ENCODE measurements at places on chromosomes 12 and 14.

- no peak for DNase-seq
Observed at GRCh38 chr14:97298331-97298730, 501.1 kb downstream of the VRK1 start.

GRCh38 chr12:66500091-66500490 lies 178.8 kb downstream of the GRIP1 start:
- DNase-seq = no peak

DNA sequence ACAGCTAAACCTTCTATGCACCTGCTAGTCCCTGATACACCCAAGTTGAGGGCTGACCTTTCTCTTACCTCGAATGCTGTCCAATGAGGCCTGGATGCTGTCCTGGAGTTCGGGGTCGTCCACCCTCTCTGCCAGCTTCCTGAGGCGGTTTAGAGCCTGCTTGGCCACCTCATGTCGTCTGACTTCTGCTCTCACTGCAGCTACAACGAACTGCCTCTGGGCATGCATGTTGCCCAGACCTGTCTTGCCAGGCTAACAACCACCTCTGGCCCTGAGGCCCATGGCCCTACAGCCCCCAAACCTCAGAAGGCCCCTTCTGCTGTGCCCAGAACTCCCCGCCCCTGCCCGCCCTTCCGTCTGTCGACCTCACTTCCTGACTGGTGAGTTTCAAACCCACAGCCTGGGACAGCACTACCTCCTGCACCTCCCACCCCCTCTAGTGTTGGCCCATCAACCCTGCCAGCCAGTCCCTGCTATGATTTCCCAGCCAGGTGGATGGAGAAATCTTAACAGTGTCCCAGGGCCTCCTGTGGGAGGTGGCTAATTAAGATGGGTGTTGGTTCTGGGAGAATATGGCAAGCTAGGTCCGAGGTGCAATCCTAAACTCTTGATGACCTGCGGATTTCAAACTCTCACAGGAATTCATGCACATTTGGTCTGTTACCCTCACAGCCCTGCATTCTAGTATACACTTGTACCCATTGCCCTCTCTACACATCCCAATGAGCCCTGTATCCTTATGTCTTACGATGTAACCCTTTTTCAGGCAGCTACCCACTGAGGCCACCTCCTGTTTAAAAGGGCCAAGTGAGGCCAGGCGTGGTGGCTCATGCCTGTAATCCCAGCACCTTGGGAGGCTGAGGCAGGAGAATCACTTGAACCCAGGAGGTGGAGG lies 2.7 kb upstream of the TSPAN31 start:
- DNase-seq = peak; percentile 68

GRCh38 chr12:14138495-14138894 lies 157.1 kb upstream of the GRIN2B start:
- no peak for DNase-seq

DNA sequence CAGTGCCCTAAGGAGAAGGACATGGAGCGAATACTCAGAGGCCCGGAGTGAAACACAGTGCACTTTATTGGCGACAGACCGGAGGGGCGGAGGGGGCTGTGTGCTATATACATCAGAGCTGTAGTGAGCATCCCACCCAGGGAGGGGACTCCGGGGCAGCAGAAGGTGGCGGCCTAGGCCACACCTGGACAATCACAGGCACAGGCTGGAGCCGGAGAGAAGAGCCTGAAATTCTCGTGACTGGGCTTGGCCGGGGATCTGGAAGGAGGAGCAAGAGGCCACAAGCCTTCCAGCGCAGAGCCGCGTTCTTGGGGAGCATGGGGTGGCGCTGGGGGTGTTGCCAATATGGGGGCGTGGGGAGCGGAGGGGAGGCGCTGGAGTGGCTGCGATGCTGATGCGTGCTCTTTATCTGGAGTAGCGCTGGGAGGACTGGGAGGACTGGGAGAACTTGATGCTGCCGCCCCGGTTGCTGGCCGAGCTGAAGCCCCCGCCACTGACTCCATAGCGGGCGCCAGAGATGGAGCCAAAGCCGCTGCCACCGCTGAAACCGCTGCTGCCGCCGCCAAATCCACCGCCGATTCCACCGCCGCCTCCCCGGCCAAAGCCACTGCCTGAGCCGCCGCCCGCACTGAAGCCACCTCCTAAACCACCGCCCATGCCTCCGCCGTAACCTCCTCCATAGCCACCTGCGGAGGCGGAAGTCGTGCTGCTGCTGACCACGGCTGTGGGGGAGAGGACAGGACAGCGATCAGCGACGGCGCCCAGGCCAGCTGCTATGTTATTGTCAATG lies 6.1 kb downstream of the KRT3 start:
- no peak for DNase-seq

- DNase-seq = no peak
Observed at GRCh38 chr14:104655128-104655848, 34.1 kb upstream of the INF2 start.

GRCh38 chr12:162467-163307 lies 51.3 kb downstream of the SLC6A12 start:
- DNase-seq = no peak

GRCh38 chr14:64438181-64438841 lies 27.0 kb upstream of the AKAP5 start:
- no peak for DNase-seq

- no peak for DNase-seq
Observed at GRCh38 chr14:24845851-24846250, 204.1 kb downstream of the STXBP6 start.

GRCh38 chr12:15868186-15868585 lies 14.0 kb upstream of the STRAP start:
- no peak for DNase-seq

- no peak for DNase-seq
Observed at GRCh38 chr12:111942557-111942956, 70.4 kb downstream of the TMEM116 start.

DNA sequence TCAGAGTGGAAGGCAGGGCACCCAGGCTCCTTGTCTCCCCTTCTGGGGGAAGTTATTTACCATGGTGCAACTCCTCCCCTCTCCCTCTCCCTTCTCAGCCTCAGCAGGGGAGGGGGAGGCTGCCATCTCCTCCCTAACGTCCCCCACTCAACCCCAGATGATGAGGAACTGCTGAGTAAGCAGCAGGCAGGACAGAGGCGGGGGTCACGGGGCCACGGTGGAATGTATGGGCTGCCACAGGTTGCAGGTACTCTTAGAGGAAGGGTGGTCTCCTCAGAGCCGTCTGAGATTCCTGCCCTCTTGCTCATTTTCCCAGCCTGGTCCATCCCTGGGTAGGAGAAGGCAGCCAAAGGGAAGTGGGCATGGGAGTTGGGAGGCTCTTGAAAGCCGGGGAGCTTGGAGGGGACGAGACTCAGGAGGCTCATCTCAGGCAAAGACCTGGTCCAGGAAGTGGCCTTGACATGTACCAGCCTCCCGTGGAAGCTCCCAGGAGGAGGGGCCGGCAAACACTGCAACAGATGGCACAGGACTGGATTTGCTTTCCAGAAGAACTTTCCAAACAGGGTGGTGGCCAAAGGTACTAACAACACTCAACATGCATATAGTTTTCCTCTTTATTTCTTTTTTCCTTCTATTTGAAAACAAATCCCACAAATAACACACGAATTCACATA lies 19.0 kb downstream of the RIN3 start:
- DNase-seq = no peak

DNA sequence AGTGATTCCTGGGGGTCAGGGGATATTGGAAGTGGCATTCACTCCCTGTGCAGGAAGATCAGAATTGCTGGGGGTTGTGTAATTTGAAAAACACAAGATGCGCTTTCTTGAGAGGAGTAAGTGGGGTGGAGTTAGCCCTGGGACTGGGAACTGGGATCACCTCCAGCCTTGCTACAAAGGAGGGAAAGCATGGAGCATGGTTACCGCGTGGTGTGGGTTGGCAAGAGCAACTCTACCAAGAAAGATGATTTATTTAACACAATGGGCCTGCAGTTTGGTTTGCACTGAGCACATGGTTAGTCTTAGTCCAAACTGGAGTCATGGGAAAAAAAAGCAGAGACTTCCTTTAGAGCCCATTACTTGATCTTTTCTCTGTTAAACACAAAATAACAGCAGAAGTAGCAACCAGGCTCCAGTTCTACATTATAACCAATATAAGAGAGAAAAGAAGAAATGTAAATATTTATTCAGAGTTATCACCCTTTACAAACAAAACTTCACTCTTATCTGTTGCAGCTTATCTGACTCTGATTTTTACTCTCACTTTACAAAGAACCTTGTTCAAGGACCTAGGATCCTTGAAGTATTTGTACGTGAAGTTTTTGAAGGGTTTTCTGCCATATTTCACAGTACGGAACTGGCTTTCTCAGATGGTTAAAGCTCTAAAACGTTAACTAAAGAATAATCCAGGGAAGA lies 2.1 kb upstream of the NIN start:
- DNase-seq = no peak

DNA sequence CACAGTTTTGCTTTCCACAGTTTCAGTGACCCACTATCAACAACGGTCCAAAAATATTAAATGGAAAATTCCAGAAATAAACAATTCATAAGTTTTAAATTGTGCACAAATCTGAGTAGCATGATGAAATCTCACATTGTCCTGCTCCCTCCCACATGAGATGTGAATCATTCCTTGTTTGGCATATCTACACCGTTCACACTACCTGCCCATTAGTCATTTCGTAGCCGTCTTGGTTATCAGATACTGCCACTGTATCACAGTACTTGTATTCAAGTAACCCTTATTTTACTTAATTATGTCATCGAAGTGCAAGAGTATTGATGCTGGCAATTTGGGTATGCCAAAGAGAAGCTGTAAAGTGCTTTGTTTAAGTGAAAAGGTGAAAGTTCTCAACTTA lies 145.3 kb downstream of the SLC5A8 start:
- DNase-seq = no peak

- DNase-seq = no peak
Observed at GRCh38 chr14:53710615-53711014, 246.0 kb downstream of the BMP4 start.

GRCh38 chr12:54596526-54596946 lies 8.1 kb upstream of the PPP1R1A start:
- DNase-seq = peak; percentile 23

DNA sequence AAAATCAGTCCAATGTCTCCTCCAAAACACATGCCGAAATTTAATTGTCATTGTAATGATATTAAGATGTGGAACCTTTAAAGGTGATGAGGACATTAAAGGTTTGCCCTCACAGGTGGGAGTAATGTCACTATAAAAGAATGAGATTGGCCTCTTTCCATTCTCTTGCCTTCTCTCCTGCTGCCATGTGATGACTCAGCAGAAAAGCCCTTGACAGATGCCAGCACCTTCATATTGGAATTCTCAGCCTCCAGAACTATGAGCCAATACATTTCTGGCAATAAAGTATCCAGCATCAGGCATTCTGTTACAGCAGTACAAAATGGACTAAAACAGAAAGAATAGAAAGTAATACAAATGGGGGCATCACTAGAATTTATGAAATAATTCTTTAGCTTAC lies 609.7 kb downstream of the SLC16A7 start:
- DNase-seq = no peak

- DNase-seq = no peak
Observed at GRCh38 chr12:116376354-116377193, 99.1 kb upstream of the MED13L start.

- no peak for DNase-seq
Observed at GRCh38 chr12:2552000-2552756, 242.6 kb upstream of the FKBP4 start.

GRCh38 chr12:15767301-15767700 lies 21.9 kb downstream of the EPS8 start:
- no peak for DNase-seq

DNA sequence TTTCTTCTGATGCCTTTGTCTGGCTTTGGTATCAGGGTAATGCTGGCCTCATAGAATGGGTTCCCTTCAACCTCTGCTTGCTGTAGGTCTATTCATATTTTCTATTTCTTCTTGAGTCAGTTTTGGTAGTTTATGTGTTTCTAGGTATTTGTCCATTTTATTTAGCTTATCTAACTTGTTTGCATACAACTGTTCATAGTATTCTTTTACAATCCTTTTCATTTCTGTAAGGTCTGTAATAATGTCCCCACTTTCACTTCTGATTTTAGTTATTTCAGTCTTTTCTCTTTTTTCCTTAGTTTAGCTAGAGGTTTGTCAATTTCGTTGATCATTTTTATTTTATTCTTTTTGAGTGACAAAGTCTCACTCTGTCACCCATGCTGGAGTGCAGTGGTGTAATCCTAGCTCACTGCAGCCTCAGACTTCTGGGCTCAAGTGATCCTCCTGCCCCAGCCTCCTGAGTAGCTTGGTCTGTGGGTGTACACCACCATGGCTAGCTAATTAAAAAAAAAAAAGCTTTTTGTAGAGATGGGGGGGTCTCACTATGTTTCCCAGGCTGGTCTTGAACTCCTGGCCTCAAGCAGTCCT lies 11.7 kb downstream of the TTLL5 start:
- no peak for DNase-seq

DNA sequence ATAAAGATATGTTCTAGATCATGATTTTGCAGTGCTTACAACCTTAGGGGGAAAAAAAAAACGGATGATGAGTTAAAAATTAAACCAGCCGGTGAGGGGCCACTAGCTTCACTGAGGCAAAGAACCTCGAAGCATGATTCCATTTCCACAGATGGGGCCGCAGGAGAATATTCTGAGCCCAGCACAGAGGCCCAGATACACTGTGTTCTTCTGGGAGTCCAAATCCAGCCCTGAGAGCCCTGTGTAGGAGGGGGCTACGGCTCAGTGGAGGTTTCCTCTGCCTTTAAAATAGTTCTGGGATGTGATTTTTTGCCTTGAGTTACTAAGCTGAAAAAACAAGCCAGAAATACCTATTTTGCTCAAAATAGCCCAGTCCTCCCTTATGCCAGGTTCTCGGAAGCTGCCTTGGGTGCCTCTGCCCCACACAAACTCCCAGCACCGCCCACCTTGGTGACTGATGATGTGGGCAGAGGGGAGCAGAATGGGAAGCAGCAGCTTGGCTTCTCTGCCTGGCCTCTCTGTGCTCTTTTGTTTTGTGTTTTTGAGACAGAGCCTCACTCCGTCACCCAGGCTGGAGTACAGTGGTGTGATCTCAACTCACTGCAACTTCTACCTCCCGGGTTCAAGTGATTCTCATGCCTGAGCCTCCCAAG lies 105.4 kb upstream of the BCL2L14 start:
- DNase-seq = no peak

- DNase-seq = no peak
Observed at GRCh38 chr12:105935981-105936380, 202.8 kb downstream of the NUAK1 start.

DNA sequence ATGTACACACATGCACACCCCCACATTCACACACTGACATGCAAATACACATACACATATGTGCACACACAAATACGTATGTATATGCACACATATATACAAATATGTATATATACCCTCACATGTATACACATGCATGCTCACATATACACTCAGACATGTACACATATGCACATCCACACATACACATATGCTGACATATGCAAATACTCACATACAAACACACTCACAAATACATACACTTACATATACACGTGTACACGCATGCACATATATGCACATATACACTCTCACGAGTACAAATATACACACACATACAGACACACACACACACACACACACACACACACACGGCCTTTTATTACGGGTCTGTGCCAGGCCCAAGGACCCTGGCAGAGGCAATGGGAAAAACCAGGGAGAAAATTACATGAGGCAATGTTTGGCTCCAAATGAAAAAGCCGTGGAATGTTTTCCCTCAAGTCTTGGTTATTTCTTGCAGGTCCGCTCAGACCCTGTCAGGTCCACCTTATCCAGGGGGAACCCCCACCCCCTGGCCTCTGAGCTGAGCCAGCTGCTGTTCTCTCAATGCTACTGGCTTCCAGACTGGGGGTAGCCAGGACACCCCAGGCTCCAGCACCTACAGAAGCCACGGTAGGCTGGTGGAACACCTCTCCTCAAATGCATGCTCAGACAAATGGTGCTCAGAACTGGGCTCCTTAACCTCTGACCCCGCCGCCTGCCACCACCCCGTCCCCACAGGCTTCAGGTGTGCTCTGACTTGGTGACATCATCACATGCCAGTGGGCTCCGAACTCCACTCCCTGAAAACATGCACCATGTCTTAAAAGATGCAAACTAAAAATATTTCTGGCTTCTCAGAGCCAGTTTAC lies 54.7 kb downstream of the BCL11B start:
- no peak for DNase-seq
